Stimulated activated CD8-positive, alpha-beta memory T cell treated with anti-CD3 and anti-CD28 coated beads, Interleukin-15, amount 100 ng/mL, for 24 hours (primary cell): ENCODE measurements at places on chromosomes 2 and 18.

- no peak for DNase-seq
These were observed 282.4 kb upstream of the SLC14A2 start for GRCh38 chr18:45332871-45333270.

GRCh38 chr18:2662990-2663389 lies 7.5 kb downstream of the SMCHD1 start:
- no peak for DNase-seq

DNA sequence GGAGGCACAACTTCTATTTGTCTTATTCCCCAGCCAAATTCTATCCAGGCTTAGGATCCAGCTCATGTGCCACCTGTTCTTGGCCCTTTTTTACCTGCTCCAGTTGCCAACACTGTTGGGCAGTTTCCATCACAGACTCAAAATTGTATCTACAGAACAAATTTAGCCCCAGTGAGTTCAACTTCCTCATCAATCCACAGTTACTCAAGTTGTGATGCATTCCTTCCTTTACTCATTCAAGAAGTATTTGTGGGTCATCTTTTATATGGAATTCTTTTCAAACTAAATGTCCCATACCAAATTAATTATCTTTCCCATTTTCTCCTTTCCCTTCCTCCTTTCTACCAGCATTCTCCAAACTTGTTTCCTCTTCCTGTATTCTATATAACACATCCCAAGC lies 12.7 kb upstream of the DDX18 start:
- no peak for DNase-seq

GRCh38 chr2:121969166-121969565 lies 213.7 kb downstream of the TSN start:
- no peak for DNase-seq

DNA sequence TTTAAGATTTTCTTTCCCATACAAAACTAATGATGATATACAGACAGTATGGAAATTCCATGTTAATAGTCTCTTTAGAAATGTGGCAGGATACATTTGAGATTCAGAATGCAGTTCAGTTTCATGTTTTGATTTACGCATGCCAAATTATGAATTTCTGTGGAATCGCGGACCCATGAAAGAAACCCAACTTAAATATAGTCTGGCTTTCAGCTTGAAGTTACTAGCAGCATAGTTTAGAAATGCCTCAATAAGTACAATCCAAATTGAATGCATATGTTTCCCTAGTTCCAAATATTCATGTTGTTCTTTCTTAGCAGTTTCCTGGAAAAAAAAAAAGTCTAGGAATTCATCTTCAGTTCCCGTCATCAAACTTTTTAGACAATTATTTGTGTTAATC lies 164.1 kb upstream of the RASGRP3 start:
- no peak for DNase-seq

DNA sequence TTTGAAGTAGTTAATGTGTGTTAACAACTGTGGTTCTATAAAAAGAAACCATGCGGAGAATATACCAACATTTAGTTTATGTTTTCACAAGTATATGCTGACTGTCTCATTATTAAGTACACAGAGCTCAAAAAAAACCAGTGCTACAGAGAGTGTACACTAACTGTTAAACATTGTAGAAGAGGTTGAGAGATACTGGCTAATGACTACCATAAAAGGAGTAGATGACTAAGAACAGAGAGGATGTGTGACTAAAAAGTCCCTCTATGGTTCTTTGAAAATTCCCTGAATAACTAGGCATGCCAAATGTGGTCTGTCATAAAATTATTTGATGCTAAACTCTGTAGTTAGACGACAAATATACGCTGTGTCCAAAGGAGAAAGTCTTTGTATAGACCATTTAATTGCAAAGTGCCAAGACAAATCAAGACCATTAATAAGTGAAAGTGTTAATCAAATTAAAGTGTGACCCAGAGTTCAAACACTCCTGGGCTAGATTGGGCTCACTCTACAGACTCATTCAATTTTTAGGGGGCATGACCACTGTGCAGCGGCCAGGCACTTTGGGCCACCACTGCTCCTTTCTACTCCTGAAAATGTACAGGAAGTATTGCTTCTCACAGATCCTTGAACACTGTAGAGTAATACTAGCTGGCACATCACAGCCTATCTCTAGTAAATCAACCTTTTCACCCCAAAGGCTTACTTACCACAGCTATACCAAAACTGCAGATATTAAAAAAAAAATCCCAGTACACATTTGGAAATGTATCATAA lies 45.1 kb upstream of the SERTAD2 start:
- DNase-seq: no peak

- no peak for DNase-seq
These were observed 91.0 kb downstream of the SH3BP4 start for GRCh38 chr2:235042576-235043515.

GRCh38 chr2:11742702-11743357 lies 3.6 kb upstream of the LPIN1 start:
- no peak for DNase-seq

- no peak for DNase-seq
These were observed 408.2 kb downstream of the TSN start for GRCh38 chr2:122163617-122164016.

DNA sequence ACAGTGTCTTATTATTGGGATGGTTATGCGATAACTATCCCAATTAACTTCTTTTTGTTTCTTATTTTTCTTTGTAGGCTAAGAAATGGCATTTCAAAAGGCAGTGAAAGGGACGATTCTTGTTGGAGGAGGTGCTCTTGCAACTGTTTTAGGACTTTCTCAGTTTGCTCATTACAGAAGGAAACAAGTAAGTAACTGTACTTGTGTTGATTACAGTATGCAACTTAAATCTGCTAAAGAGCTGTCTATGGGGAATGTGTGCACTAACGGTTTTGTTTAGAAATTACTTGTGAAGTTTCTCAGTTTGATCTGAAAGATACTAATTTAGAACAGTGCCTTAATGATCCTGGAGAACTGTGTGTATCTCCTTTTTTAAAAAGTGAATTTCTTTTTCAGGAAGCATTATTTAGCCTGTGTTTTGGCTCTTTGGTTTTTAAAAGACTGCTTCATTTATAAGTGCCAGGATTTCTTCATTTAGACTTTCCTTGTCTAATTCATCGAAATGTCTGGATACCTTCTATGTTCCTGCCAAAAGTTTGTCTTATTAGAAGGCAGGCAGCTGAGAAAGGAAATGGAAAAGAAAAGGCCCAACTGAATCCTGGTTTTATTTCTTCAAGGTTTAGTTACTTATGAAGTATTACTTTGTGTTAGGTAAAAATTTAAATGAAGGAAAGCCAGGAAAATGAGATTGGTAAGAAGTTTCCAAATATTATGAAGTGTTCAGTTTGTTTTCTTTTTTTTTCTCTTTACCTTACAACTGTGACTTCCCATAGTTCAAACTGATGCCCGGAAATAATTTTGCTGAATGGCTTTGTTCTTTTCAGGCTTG lies 40.1 kb downstream of the GPD2 start:
- DNase-seq: no peak

DNA sequence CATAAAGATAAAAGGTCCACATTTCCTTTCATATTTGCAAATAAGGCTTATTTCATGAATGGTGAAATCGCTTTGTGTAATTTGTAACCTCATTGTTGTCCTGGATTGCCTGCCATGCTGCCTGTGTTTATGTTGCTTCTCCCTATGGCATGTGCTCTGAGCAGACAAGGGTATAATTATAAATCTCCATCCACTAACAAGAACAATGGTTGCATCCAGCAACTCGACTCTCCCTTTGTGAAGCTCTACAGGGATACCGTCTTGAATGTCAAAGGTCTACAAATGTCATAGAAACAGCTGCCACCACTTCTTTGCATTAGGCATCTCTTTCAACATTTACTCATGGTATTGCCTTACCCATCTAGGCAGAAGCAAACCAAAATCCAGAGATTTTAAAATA lies 209.6 kb downstream of the SLC8A1 start:
- no peak for DNase-seq

GRCh38 chr18:74436158-74436769 lies 20.8 kb downstream of the DIPK1C start:
- DNase-seq: no peak

DNA sequence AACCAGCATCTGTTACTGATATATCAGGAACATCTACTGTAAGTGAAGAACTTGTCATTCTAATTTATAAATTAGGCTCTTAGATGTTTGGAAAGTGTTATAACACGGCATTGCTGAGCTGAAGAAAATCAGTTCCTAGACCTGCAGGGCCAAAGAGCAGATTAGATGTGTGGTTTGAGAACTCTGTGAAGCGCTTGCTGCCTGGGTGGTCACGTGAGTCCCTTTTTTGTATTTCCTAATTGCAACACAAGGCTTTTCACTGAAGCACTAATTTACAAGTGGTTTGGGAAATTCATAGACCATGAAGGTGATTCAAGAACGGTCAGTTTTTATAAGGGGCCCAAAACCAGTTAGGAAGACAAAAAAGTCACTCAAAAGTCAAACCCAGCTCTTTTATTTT lies 106.9 kb upstream of the SP3 start:
- DNase-seq: no peak

DNA sequence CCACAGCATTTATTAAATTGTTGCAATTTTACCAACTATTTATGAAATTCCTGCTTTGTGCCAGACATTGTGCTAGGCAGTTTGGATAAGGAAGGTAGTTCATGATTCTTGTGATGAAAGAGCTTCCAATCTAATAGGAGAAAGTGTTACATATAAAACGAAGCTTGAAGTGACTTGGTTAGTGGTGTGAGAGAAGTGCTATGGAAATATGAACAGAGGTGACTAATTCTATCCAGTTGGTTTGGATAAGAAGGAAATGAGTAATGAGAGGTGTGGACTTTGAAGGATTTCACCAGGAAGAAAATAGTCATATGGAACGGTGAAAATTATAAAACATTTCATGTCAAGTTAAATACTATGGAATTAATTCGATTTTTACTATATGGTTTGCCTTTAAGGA lies 48.6 kb downstream of the EML6 start:
- DNase-seq: no peak

DNA sequence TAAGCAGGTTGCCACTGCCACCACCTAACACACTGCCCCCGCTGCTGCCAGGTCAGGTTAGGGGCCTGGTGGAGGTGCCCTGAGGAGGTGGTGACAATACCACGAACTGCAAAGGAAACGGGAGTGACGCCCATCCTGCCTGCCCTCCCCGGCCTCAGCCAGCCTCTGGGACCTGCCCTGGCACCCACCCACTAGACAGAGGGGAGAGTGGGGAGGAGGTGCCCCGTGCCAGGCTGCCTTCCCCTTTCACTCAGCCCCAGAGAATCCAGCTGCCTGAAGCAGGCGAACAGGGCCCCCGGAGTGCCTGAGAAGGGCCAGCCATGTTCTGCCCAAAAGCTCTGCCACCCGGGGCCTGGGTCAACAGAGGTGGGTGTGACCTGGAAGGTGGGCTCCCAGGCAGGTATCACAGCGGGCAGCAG lies 44.5 kb upstream of the FOSL2 start:
- no peak for DNase-seq

GRCh38 chr18:24014986-24015638 lies 558 bp downstream of the TTC39C start:
- DNase-seq: no peak

- DNase-seq: no peak
These were observed 12.8 kb downstream of the COX7A2L start for GRCh38 chr2:42348113-42348805.

DNA sequence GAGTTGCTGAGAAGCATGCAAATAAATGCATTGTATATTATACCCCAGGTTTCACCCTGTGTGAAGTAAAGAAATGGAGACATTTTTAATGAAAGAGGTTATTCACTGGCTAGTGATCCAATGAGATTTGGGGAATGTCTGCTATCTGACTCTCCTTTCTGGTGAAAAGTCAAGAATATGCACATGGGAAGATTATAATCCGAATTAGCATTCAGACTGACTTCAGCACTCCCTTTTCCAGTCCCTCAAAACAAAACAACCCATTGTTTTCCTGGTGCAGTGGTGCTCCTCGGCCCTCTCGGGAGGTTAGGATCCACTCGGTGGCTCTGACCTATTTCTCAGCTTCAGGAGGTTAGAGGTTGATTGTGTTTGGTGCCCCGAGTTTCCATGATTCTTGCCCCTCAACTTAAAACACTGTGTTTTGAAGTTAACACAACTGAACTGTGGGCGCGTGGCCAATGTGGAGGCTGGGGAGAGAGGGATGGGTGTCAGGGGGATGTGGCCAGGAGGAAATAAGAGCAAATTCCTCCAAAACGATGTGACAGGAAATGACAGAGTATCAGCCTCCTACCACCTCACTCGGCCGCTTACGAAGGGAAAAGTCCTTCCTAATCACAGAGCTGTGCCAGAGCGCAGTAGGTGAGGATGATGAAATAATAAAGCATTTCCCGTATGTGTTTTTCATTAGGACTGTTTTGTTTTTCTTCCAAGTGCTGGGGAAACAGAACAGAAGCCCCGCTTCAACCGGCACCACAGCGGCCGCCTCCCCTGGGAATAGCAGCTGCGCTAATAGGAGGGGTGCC lies 440.1 kb downstream of the MTX2 start:
- no peak for DNase-seq

DNA sequence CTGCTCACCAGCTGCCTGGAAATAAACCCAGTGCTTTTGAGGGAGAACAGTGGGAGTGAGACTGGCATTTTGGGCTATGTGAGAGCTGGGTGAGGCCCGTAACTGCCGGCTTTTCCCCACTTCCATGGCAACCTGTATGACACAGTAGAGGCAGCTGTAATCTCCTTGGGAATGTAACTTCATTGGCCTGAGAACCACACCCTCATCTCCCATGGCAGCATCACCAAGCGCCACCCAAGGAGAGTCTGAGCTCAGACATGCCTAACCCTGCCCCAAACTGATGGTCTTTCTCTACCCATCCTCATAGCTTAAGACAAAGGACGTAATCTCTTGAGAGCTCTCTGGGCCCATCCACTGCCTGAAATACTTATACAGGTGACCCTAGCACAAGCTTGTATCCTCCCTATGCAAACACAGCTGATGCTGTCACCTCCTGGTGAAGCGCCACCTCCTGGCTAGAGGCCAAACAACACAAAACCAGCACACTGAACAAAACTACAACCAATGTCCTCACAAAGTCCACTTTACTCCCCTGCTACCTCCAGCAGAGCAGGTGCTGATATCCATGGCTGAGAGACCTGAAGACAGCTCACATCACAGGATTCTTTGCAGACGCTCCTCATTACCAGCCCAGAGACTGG lies 763.4 kb upstream of the NRXN1 start:
- DNase-seq: no peak

- no peak for DNase-seq
These were observed 57.8 kb upstream of the IGFBP2 start for GRCh38 chr2:216575465-216575864.

DNA sequence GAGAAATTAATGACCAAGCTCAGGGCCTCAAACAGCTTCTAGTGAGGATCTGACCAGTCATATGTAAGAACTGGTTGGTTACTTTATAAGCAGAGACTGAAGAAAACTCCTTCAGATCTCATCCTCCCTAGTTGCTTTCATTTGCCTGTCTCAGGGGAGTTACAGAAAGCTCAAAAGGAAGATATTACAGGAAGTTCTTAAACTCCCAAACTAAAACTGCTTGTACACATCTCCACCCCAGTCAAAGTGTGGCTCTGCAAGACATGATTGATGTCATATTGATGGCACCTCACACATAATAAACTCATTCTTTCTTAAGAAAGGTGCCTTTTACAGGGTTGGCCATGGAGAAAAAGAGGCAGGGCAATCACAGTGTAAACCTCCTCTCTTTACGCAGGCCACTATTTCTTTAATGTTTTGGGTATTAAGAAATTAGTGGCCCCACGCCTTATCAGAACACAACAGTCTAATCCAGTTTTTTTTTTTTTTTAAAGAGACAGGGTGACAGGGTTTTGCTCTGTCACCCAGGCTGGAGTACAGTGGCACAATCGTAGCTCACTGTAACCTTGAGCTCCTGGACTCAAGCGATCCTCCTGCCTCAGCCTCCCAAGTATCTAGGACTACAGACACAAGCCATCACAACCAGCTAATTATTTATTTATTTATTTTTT lies 62.6 kb upstream of the STK17B start:
- no peak for DNase-seq

- DNase-seq: no peak
These were observed 81.5 kb upstream of the ACSL3 start for GRCh38 chr2:222779145-222779832.
